CD14-positive monocyte (primary cell): ENCODE measurements at places on chromosomes 13 and 19. TPM values are rescaled to one million over a fixed set of nuclear protein-coding genes. Genes with fewer than 3 reads are reported as not detected.

The CNN1 gene
- polyA plus RNA-seq = not detected

The KLK14 gene
- not detected for polyA plus RNA-seq

The CCNE1 gene
- not detected for polyA plus RNA-seq

The ZNF534 gene
- not detected in 2 replicates for polyA plus RNA-seq

The NKG7 gene
- 11.1 and 22.5 TPM in 2 replicates for polyA plus RNA-seq
